ENCODE measurements at places on chromosomes 6 and 20.

- no peak for DNase-seq
Measured at GRCh38 chr20:20211274-20211987, 156.5 kb upstream of the INSM1 start.

GRCh38 chr20:20849161-20849560 lies 136.7 kb upstream of the RALGAPA2 start:
- no peak for DNase-seq

GRCh38 chr6:34645627-34646026 lies 50.9 kb downstream of the ILRUN start:
- DNase-seq, result no peak

DNA sequence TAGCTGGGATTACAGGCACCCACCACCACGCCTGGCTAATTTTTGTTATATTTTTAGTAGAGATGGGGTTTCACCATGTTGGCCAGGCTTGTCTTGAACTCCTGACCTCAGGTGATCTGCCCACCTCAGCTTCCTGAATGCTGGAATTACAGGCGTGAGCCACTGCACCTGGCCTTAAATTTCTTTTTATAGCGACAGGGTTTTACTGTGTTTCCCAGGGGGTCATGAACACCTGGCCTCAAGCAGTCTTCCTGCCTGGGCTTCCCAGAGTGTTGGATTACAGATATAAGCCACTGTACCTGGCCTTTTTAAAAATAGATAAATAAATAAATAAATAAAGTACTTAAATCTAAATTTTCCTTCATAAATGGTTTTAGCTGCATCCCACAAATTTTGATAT lies 57.5 kb downstream of the LIN28B start:
- no peak for DNase-seq

DNA sequence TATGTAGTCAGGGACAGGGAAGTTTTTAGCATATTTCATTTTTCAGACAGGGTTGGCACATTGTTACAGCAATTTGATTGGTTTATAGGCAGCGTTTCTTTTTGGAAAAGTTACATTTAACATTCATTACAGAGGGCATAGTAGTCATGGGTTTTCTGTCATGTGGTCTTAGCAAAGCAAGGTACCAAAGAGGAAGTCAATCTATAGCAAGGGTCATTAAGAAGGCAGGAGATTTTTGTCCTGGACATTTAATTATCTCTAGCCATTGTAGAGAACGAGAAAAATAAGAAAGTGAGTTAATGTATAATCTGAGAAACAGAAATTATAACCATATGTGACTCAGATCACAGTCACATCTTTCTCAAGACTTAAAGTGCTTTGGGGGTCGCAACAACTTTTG lies 47.4 kb downstream of the TPD52L1 start:
- DNase-seq, result no peak

GRCh38 chr6:155452576-155452975 lies 3.1 kb downstream of the NOX3 start:
- DNase-seq, result no peak

DNA sequence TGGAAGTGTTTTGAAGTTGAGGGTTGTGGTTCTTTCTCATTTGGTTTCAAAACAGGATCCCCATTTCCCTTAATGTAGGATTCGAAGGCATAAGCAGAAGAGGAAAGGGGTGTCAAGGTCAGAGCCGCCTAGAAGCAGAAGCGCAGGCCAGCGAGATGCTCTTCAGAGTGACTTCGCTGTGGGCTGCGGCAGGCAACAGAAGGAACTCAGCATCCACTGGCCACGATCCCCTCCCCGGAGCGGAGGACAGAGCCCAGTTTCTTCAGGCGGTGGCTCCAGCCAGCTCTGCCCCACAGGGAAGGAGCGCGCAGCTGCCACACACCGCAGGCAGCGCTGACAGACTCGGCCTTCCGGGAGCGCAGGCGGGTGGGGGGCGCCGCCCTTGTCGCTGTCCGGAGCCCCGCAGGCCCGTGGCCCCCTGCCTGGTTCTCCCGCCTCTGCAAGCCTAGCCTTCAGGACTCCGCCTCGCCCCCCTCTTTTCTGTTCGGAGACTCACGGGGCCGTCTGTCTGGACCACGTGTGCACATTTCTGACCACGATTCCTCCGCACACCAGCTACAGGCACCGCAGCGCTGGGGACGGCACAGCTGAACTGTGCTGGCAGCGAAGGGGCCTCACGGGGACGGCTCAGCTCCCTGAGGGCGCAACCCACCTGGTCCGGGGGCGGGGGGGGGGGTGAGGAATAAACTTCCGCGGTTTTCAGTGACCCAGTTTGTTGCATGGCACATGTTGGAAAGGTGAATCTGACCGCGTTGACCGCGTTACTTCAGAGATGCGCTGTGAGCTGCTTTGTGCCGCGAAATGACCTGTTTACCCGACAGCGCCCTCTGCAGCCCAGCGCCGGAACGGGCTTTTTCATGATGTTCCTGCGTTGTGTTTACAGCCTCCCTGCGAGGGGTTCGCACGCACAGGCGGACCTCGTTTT lies 26.1 kb downstream of the TTLL2 start:
- DNase-seq, result peak; percentile 94

DNA sequence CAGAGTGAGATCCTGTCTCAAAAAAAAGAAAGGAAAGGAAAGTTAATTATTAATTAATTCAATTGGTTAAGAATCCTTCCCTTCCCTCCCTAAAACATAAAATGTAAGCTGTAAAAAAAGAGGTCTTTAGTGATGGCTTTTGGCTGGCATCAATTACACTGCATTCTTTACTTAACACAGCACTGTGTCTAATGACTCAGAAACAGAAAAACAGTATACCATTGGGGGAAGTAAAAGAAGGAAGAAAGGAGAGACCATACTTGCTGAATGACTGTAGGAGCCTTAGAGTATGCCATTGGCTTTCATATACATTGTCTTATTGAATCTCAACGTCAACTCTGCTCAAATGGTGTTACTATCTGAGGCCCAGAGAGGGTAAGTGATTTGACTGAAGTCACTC lies 18.3 kb upstream of the CITED2 start:
- DNase-seq, result no peak

DNA sequence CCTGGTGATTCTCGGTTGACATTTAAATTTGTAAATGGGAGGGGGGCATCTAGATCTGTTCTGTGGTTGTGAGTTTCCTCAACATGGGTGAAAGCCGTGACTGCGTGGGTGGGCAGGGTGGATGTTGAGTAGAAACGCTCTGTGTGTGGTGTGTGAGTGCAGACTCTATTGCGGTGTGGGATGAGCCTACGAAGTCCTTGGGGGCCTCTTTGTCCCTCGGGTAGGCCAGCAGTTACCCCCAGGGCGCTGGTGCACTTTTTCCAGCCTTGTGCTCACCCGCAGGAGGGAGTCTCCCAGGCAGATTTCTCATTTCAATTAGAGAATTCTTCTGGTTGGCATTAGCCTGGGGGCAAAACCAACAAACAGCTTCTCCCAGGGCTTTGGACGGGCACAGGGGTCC lies 10.6 kb downstream of the TOX2 start:
- DNase-seq, result peak; percentile 79

Measured in activated CD4-positive, alpha-beta T cell treated with anti-CD3 and anti-CD28 coated beads, Interleukin-2, amount 50 U/mL, for 48 hours (primary cell).